Occipital lobe (tissue), 3 donors: ENCODE measurements at places on chromosomes 1 and 21.

DNA sequence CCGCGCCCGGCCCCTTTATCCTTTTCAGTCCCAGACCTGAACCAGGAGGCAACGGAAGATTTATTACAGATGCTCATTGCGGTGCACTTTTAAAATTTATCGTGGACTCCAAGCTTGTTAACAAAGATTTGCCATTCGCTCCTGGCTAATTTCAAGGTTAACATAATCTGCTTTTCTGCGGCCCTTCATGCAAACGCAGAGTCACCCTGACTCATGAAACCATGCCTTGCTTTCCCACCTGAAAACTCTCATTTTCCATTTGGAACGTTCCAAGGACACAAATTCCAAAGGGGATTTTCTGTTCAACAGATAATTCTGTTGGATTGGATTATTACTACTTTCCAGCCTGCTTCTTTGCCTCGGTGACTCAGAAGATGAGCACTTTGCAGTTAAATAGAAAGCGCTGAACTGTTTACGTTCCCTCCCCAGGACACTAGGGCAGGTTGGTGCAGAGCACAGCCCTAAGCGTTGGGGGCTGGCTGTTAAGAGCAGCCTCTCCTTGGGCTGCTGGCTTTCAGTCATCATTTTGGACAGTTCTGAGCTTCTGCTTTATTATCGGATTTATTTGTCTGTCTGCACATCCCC is 51.1 kb downstream of the CD247 start:
- no peak for DNase-seq

DNA sequence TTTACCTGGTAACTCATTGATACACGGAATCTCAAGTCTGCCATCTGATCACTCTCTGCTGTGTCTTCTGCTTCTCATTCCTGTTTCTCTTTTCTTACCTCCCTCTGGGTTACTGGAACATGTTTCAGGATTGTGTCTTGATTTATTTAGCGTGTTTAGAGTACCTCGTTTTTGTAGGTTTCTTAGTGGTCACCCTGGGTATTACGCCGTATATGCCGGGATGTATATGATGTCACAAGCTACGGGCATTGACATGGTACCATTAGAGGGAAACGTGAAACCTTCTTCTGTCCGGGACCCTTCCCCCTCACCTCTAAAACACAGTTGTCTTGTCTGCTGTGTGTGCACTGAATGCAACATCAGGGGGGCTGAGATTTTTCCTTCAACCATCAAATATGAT is 2.8 kb downstream of the ACTRT2 start:
- DNase-seq: no peak

DNA sequence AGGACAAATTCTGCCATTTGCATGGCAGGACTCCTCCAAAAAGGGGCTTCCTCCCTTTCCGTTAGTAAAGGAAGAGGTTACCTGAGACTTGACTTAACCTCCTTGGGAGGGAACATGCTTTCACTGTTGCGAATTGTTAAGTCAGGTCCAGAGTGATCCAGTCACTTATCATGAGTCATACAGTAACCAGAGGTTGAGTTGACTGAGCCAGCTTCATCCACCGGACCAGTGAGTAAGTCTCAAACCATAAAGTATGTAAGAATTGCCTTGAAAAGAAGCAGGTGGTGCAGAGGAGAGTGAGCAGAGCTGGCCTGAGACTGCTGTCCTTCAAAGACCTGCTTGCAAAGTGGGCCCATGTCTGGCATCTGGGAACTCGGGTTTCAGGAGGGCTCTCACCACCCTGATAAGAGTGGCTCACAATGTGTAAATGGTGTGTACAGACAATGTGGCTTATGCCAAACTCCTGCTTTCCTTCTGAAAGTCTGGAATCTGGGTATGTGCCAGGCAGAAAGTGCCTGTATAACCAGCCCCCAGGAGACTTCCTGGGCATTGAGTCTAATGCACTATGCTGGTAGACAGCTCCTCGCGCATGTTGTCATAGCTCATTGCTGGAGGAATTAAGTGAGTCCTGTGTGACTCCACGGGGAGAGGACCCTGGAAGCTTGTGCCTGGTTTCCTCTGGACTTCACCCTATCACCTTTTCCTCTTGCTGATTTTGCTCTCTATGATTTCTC is 84.3 kb upstream of the KLHDC7A start:
- DNase-seq: no peak

DNA sequence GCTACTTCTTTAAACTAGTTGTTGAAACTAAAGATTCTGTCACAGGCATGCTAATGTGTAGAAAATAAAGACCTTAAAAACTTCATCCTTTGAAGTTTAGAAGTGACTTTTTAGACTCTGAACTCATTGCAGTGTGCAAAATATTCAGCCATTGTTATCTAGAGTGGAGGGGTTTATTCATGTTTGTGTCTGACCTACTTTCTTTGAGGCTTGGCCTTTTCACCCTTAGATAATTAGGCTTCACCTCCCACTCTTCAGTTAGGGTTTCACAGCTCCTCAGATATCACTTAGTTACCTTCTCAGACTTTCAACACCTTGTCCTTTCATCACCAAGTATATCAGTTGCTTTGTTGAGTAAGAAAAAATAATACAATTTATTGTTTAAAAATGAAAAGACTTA is 75.9 kb downstream of the IVNS1ABP start:
- no peak for DNase-seq

DNA sequence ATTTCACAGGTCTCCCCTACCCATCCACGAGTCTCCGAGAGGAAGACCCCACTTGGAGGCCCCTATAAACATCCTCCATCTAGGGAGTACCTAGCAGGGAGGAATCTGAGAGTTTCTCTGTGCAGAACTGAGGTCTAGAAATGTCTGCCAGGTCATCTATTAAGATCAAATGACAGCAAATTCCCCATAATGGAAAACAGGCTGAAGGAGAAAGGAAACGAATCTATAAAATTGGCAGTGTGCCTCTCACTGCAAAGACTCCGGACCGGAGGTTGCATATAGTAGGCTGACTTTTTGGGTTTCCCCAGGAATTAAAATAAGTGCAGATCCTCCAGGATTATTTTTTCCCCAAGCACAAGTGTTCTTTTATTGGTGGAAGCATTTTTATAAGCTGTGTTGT is 57.7 kb downstream of the NMNAT2 start:
- DNase-seq: no peak

DNA sequence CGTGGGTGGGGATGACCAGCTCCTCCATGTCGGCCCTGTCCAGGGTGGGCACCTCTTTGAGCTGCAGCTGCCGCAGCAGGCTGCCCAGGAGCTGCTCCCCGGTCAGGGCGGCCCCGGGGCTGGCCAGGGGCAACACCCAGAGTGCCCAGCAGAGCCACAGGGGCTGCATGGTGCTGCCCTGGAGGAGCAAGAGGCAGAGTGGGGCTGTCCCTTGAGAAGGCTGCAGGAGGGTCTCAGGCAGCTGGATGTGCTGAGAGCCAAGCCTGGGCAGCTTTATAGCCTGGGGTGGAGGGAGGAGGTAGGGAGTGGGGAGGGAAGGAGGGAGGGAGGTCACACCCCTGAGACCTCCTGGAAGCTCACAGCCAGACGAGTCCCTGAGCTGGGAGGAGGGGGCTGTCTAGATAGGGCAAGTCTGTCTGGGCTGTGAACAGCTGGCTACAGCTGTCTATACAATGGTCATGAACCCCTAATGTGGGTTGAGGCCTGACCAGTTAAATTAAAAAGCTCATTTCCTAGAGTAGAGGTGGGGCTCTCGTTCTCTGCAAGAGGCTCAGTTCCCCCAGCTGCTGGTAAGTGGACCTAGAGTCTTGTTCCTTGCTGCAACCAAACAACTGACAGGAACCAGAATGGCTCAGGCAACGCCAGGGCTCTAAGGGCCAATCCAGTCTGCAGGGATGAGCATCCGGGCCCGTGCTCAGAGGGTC is at the start of gene LEFTY1:
TSS of gene LEFTY1 (minus strand) at position 249 of the 704 bp plus-strand sequence. CDS start at position 169, 80 bp downstream.
- no peak for DNase-seq

- DNase-seq: no peak
These were observed 21.3 kb downstream of the COL6A2 start for GRCh38 chr21:46119144-46119636.

DNA sequence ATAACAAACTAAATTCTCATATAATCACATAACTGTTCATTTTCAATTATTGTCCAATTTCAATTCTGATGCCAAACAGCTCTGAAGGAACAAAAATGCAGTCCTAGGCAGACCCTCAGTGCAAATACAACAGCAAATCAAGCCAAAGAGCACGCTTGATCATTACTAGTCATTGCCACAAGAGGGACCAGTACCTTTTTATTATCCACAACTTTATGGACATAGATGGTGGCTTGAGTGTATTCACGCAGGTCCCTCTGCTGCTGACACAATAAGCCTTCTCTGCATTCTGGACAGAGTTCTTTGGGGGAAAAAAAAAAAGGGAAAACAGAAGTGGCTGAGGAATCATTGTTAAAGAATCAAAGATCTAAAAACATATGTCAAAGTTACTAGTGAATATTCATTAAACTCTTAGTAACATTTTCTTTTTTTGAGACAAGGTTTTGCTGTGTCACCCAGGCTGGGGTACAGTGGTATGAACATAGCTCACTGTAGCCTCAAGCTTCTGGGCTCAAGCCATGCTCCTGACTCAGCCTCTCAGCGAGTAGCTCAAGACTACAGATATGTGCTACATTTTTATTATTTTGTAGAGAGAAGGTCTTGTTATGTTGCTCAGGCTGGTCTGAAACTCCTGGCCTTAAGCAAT is 34.3 kb upstream of the RAP1GAP start:
- DNase-seq: no peak

- no peak for DNase-seq
These were observed 2.1 kb downstream of the MYOM3 start for GRCh38 chr1:24109686-24110475.

- DNase-seq: no peak
These were observed 88.0 kb upstream of the ZNF648 start for GRCh38 chr1:182149411-182149965.

DNA sequence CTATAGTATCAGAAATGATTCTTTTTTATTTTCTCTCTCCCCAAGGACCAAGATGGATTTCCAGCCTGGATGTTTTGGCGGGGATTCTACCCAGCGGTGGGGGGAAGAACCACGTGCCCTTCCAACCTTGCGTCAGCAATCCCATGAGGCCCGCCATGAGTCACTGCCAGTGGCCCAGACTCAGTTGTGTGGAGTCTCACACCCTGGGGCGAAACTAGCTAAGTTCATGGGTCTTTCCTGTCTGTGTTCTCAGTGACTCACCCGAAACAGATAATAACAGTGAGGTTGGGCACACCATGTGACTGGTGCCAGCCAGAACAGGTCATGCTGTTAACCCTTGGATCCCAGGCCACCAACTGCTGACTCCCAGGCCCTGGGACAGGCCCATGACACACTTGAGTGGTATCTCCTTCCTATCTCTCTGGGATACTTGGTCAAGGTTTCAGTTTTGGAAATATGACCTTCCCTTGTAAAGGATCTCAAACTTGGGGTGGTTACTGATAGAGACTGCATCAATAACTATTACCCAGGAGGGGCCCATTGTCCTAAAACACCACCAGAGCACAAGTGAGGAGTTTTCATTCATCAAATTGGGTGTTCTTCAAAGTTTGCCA is 98.0 kb upstream of the DUSP10 start:
- no peak for DNase-seq

DNA sequence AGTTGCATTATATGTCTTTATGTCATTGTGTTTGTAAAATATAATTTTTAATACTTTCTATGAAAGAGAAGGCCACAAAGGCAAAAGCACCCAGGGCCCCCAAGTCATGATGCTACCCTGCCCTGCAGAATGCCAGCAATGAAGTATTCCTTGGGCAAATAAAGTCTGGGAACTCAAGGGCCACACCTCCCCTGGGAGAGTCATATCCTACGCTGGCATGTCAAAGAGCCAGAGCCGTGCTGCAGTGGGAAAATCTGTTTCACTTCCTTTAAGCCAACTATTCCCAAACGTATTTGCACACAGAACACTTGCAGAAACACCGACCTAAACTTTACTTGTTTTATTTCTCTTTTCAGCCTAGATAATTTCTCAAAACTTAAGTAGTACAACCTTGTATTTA is 98.4 kb upstream of the KAZN start:
- DNase-seq: no peak

GRCh38 chr1:159171254-159171687 is at the start of gene CADM3:
TSS of gene CADM3 (plus strand) at chr1:159171615. CDS start at chr1:159171766, 151 bp downstream.
- peak; percentile 49 for DNase-seq

DNA sequence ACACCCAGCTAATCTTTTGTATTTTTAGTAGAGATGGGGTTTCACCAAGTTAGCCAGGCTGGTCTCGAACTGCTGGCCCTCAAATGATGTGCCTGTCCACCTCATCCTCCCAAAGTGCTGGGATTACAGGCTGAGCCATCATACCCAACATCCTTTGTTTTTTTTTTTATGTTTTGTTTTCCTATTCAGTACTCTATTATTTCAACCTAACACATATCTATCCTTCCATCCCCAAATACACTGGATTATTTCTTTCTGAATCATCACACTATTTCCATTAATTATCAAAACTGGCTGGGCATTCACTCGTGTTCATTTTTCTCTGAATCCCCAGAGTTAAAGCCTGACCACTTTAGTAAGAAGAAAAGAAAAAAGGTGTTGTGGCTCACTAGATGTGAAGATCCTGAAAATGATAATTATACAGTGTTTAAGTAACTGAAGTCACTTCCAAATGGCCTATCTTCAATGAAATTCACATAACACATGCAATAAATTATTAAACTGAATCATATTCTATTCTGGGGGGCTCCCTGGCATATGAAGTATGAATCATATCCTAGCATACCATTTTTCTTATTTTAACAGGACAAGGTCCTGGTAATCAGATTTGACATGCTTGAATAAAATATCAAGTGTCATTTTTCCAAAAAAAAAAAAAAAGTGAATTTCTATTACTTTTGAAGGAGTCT is 1754.2 kb downstream of the BRINP3 start:
- DNase-seq: no peak

DNA sequence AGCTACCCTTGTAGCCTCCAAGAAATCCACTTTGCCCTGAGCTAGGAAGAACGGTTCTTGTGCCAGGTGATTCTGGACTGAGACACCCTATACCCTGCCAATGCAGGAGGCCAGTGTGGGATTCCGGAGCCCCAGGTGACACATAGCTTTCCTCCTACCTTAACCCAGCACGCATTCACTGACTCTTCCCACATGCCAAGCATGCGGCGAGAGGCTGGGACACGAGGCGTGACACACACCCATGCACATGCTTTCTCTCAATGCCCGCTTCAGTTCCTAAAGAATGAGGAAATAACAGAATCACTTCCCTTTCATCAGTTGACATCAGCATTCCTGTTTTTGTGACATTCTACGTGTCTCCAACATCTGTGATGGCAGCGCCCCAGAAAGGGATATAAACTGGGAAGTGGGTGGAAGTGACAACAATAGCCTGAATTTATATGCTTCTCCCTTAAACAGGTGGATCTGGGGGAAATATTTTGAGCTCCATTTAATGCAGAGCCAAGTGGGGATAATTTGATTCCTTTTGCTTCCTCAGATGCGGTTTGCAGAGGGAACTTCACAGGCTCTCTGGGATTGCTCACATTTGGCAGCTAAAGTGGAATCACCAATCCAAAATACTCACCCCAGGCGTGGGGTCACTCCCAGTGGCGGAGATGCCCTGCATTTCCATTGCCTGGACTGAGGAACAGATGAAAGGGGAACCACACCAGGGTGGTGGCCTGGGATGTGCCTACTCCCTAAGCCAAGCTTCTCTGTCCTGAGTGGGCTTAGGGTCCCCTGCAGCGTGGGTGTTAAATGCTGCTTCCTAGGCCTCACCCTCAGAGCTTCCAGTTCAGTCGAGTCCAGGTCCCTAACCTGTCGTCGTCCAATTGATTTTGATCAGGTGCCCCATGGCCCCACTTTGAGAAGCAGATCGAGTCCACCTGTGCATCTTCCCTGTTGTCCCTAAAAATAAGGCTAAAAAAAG is 445.1 kb downstream of the SIPA1L2 start:
- DNase-seq: no peak

GRCh38 chr1:202810615-202811295 is at the start of gene PCAT6:
TSS of gene PCAT6 (plus strand) at chr1:202810954.
- peak; percentile 91 for DNase-seq
